ENCODE measurements at places on chromosomes 4 and X.

GRCh38 chr4:13953083-13953482 lies 325.6 kb upstream of the BOD1L1 start:
- DNase-seq, result no peak

GRCh38 chrX:39204353-39204752 lies 403.1 kb downstream of the MID1IP1 start:
- no peak for DNase-seq

DNA sequence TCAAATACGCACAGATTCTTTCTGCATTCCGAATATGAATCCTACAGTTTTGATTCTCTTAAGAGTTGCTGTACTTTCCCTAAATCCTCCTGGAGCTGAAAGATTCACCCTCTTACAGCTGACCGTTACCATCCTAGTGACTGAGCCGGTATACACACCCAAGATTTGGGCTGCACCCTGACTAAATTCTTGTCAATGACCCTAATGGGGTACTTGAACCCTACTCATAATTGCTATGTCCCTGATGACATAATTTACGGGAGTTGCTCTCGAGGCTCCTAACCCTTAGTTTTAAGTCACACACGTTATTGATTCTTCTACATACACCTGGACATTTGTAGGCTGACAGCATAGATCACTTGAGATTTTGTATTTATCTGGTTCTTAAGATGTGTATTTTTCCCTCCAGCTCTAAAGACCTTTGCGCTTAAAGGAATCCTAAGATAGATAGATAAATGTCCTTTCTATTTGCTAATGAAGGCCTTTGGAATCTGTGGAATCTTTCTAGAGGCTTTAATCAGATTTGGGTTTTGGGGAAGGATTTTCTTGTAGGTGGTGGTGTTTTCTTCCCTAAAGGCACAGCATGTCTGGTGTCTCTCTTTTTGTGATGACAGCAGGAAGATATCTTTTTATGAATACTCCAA lies 37.8 kb downstream of the CLDN34 start:
- no peak for DNase-seq

DNA sequence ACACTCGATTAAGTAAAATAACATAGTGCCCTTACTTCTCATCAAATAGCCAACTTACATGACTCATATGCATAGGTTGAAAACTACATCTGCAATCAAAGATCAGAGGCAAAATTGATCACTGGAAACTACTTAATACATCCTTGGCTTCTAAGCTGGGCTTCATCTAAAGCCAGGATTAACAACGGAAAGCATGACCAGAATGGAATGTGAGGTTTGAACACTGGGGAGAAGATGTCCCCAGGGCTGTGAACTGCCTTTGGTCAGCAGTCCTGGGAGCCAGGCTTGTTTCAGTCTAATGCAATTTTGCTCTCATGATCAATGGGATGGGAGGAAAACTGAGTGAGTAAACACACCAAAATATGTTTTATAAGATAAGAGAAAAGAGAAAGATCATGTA lies 192.5 kb upstream of the TTC29 start:
- DNase-seq, result peak; percentile 11

DNA sequence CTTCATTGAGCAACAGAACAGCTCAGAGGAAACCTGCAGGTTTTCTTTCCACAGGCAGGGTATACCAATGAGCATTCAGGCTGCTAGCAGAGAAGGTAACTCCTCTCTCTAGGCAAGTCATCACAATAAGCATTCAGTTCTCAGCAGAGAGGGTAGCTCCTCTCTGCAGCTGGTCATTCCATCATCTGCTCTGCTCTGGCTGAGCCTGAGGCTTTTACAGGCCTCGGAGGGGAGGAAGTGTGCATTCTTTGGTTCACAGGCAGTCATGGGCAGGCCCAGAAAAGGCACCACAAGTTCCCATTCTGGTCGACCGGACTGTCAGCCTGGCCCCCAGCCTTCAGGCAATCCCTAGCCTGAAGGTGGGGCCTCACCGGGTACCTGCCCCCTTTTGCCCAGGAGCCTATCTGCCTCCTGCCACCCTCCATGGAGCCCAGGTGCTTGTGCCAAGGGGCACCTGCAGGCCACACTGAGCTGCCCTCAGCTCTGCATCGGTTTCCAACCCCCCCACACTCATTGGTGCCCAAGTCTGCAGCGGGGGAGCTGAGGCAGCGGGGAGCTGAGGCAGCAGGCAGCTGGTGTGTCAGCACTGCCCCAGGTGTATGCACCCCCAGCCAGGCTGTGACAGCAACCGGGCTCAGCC lies 83.1 kb downstream of the PRDM5 start:
- no peak for DNase-seq

DNA sequence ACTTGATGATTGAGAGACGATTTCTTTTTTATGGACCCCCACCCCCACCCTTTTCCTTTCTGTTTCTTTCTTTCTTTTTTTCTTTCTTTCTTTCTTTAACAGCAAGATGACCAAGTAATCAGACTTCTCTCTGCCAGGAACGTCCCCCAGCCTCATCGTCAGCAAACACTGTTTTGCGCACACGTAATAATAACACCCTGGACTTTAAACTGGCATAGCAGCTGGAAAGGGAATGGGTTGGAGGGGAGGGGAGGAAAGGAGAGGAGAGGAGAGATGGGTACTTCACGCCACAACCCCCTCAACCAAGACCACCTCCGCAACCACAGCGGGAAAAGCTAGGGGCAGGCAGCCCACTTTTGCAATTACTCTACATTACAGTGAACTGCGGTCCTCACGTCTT lies 1.1 kb downstream of the GABRA2 start:
- no peak for DNase-seq

GRCh38 chrX:55702671-55703070 lies 14.9 kb upstream of the RRAGB start:
- no peak for DNase-seq

DNA sequence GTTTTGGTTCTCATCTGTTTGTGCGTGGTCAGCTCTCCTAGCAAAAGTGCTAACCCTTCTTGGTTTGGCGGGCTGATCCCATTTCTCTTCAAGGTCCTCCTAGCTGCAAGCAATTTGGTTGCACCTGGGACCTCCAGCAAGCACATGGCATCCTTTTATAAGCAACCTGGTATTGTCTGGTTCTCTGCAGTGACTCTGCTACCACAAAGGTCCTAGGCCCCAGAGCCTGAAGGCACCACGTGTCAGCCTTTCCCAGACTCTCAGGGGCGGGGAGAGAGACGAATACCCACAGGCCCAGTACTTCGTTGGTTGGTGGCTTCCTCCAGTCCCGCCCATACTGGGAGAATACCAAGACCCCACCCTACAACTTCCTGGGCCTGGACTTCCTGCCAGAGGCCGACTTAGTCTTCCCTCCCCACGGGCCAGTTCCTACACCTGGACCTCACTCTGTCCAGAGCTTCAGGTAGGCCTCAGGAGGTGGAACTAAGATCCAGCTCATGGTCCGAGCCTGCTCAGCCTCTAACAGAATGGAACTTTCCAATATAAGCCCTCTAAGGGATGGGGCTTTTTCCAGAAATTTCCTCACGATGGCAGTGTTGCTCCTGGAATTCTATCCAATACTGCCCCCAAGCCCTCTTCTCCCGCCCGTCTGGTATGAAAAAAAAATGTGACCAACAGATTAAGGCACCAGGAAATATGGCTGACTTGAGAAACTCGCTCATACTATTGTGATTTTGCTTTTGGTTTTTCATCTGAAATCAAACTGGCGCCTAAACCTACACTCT lies 192.5 kb upstream of the STK26 start:
- DNase-seq, result peak; percentile 88

DNA sequence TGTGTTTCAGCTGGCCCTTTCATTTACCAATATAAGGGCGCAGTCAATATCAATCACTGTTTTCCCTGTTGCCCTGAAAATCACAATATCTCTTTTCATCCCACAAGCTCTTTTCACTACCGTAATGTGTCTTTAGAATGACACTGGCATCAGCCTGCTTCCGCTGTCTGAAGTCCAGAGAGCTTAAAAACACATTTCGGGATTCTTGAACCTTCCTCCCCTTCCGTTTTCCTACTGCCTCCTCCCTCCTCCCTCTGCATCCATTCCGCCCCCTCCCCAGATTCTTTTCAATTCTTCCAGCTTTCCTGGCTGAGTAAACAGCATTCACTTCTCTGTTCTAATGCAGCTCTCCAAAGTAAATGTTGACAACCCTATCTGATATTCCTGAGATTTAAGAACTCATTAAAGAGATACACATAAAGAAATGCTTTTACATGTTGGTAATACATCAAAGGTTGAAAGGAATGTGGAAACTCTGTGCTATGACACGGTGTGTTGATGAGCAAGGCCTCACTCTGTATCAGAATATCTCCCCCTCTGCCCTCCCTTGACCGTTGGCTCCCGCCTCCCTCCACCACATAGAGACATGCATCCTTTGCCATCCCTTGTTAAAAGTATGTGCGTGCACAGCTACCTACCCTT lies 83.5 kb upstream of the SPRY1 start:
- DNase-seq, result no peak

- DNase-seq, result peak; percentile 75
These were observed at the start of gene TBC1D9 for GRCh38 chr4:140756319-140757231. Gene TBC1D9, minus strand, starts transcription at chr4:140756385. Its CDS starts 340 bp downstream, at chr4:140756045.

Data from fibroblast of the aortic adventitia (primary cell).